RCC 7860 (cell line): ENCODE measurements at places on chromosomes 2 and 18.

DNA sequence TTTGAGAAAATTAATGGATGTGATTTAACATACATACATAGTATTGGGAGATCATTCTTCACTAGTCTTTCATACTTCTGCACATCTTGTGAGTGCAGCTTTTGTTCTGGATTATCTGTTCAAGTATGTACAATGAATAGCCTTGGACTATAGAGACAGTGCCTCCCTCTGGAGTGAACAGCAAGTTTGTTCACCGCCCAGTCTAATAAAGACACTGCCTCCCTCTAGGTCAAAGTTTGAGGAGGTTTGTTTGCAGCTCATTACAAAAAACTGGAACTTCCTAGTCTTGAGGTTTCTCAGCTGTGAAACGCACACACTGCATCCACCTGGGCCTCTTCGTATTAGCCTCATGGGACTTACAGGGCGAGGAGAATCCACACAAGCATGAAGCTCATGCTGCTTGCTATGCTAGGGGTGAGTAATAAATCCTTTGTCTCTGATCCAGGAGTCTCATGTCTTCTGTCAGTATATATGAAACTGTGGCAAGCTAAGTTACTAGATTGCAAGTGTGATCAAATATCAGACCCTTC, 26.0 kb upstream of the LAPTM4A start:
- no peak for DNase-seq

DNA sequence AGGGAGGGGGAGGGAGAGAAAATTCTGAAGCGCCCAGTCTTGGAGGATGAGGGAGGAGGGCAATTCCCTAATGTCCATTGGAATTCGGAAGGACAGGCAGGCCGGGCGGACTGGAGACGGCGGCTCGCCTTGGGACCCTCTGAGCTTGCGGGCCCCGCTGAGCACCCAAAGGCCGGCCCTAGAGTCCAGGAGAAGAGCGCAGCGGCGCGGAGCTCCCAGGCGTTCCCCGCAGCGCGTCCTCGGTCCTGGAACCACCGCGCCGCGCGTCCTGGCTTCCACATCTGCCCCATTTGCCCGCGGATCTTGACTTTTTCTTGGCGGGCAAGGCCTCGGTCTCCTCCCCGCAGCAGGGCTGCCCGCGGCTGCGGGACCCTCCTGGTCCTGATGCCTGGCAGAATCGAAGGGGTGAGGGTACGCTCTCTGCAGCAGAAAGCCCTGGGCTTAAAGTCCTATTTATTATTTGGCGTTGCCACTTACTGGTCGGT, 675 bp upstream of the MLPH start:
- DNase-seq = no peak

- peak; percentile 51 for DNase-seq
These were observed 44.4 kb upstream of the LRRTM4 start for GRCh38 chr2:77566582-77566981.

DNA sequence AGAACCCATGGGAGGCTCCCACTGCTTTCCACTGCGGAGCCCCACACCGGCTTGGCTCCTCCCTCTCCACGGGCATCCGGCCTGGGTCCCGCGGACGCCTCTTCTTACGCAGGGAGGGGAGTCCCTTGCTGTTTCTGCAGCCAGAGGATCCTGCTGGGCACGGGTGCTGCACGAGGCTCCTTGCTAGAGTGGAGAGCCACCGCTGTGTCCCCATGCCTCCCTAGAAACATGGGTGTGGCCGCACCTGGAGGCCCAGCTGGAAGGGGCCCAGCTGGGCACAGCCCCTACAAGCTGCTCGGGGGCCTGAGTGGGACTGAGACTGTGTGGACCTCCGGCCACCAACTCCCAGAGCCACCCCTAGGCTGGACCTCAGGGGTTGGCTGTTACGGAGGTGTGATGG, 67.7 kb upstream of the GPC1 start:
- DNase-seq = no peak

DNA sequence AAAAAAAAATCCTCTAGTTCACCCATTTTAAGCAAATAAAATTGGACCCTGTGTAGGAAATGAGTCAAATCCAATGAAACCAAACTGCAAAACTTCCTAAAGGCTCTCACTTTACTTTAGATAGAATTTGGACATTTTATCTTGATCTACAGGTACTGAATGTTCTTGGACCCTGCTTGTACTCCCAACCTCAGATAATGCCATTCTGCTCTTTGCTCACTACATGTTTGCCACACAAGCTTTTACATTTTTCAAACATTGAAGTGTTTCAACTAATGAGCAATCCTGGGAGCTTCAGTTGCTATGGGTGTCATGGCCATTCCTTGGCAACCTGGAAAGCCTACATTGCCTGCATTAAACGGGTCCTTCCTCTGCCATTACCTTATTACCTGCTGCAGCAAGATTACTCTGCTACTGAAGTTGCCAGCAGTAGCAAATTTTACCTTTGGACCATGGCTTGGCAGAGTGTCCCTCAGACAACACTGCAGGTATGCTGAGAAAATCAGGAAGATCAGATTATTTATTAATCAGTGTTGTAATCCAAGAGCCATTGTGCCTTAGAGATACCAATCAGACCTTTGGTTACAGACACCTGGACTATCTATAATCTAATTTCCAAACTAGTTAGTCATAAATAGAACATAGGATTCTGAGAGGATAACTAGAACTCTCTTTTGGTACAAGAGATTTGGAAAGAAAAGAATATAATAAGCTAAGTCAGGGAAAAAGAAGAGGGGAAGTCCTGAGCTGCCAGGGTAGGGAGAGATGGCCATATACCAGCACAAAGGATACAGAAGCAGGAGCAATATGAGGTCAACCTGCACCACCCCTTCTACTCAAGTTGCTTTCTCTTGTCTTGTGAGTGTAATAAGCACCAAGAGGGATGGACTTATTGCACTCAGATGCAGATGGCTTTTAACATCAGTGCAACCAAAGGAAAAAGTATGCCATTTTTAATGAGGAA, 293.3 kb upstream of the TFPI start:
- no peak for DNase-seq

DNA sequence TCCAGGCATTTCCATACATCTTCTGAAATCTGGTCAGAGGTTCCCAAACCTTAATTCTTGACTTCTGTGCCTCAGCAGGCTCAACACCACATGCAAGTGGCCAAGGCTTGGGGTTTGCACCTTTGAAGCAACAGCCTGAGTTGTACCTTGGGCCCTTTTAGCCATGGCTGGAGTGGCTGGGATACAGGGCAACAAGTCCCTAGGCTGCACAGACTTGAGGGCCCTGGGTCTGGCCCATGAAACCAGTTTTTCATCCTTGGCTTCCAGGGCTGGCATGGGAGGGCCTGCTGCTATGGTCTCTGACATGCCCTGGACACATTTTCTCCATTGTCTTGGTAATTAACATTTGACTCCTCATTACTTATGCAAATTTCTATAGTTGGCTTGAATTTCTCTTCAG, 988.8 kb upstream of the CNTNAP5 start:
- no peak for DNase-seq

GRCh38 chr2:121038891-121039616, 245.9 kb downstream of the TFCP2L1 start:
- DNase-seq = peak; percentile 40

GRCh38 chr2:200161458-200161857, 145.0 kb upstream of the SPATS2L start:
- DNase-seq = no peak

DNA sequence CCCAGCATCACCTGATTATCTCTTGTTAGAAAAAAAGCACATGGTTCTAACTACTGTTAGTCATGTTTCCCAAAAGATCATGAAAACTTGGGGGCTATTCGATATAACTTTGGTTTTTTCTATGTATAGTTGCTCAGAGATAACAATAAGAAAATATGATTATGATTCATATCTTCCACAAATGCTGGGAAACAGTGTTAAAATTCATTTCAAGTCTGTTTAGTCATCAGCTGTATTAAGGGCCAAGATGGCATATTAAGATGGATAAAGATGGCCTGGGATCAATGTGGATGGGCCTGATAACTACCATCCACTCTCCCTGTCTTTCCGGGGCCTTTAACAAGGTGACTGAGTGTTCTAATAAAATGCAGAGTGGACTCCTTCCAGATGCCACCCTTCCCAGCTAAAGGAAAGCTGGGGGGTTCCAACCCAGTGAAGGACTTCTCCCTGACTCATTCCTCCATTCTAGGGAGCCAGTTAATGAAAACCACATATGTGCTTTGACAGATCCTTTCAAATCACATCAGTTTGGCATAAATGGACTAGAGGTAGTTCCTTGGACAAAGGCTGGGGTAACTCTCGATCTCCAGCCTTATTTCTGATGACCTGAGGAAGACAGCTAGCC, 221.6 kb downstream of the VAPA start:
- DNase-seq = no peak

- no peak for DNase-seq
These were observed 154.4 kb downstream of the DDX1 start for GRCh38 chr2:15745907-15746702.

GRCh38 chr2:219453671-219454590, 19.3 kb downstream of the SPEG start:
- no peak for DNase-seq

DNA sequence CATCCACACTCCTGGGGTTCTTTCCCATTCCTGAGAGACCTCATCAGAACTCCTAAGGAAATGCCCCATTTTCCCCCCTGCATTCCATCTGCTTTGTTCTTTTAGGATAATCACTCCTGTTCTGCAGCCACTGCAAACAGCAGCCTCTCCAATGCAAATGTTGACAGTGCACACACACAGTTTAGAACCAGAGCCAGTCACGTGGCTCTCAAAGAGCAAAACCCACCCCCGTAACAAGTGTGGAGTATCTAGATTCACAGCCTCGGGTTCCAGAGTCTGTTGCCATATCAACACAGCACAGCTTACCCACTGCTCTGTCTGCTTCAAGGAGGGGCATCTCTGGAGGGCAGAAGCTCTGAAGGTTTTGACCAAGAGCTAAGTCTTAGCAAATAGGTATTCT, 180.0 kb downstream of the NAPG start:
- no peak for DNase-seq

DNA sequence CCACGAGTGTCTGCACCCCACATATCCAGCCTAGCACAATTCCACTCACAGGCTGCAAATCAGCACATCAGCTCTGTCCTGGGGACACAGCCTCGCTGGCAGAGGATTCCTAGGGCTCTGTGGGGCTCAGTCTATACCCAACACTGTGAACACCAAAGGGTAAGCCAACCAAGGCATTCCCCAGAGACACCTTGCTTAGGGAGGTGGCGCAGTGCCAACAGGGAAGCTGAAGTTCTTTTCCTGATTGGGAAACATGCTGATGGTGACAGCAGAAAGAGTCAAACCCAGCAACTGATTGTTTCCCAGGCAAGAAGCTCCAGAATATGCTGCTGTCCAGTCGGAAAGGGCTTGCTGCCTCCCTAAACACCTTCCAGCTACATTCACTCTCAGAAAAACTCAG, 55.8 kb downstream of the TTC32 start:
- no peak for DNase-seq

GRCh38 chr18:7633171-7633570, 66.1 kb downstream of the PTPRM start:
- no peak for DNase-seq

DNA sequence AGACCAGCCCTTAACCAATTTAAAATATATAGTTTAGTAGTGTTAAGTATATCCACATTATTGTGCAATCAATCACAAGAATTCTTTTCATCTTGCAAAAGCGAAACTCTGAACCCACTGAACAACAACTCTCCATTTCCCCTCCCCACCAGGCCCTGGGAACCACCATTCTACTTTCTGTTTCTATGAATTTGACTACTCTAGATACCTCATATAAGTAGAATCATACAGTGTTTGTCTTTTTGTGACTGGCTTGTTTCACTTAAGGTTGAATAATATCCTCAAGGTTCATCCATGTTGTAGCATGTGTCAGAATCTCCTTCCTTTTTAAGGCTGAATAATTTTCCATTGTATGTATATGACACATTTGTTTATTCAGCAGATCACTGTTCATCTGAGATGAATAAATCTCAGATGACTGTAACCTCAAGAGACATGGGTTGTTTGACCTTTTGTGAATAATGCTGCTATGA, 8.1 kb upstream of the SOS1 start:
- DNase-seq = no peak

DNA sequence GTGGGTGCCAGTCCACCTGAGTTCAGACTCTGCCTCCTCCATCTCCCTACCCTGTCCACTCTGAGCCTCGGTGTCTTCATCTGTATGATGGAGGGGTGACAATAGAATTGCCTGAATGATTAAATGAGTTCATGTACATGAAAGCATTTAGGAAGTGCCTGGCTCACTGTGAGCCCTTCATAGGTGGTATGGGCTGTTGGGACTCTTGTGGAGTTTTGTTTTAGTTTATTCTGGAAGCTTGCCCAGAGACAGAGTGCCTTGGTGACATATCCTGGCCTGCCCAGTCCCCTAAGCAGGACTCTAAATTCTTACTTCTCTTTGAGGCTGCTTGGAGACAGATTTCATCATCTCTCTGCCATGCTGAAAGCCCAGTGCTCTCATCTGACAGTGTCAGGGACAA, 24.5 kb upstream of the GIGYF2 start:
- no peak for DNase-seq

GRCh38 chr2:19799881-19800780, 101.7 kb downstream of the TTC32 start:
- DNase-seq = no peak

DNA sequence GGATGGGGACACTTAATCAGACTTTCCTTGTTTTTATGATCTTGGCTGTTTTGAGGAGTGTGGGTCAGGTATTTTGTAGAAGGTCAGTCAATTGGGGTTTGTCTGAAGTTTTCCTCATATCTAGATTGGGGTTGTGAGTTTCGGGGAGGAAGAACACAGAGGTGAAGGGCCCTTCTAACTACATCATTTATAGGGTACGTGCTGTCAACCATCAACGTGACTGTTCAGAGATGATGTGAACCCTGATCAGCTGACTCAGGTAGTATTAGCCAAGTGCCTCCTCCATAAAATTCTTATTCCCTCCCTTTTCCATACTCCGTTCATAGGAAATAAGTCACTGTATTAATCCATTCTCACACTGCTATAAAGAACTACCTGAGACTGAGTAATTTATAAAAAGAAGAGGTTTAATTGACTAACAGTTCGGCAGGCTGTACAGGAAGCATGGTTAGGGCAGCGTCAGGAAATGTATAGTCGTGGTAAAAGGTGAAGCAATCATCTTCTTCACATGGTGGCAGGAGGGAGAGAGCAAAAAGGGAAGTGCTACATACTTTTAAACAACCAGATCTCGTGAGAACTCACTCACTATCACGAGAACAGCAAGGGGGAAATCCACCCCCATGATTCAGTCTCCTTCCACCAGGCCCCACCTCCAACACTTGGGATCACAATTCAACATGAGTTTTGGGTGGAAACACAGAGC, 547.1 kb upstream of the LINC00305 start:
- DNase-seq = no peak

DNA sequence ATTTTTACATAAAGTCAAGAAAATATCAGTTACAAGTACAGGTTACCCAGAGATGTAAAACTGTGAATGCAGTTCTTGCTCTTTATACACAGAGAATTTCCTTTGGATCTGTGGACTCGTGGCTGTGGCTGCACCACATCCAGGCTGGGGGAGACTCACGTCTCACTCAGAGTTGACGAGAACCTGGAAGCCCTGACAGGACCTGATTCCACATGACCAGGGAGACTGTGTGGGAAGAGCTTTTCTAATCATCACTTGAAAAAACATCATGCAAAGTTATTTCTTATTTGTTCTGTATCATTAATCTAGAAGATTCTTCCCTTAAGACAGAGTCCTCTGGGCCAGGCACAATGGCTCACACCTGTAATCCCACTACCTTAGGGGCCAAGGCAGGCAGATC, 1159.0 kb downstream of the RPIA start:
- no peak for DNase-seq
